Activated naive CD4-positive, alpha-beta T cell treated with anti-CD3 and anti-CD28 coated beads, Interleukin-2, amount 50 U/mL, for 72 hours (primary cell): ENCODE measurements at places on chromosomes 2 and 18. TPM values are rescaled to one million over a fixed set of nuclear protein-coding genes. Genes with fewer than 3 reads are reported as not detected.

ACP1 gene
- 130 TPM for total RNA-seq

MPP4 gene
- not detected for total RNA-seq

- no peak for DNase-seq
Measured at GRCh38 chr2:38889045-38889444, 630 bp upstream of the ARHGEF33 start.

GRCh38 chr18:68725346-68725745 is 10.4 kb upstream of the TMX3 start:
- DNase-seq = no peak
